Omental fat pad (tissue), 4 donors: ENCODE measurements at places on chromosomes 5 and 9.

GRCh38 chr5:150274811-150275210 lies 14.8 kb downstream of the CAMK2A start:
- DNase-seq, result no peak

GRCh38 chr5:150762211-150762610 lies 3.4 kb upstream of the DCTN4 start:
- no peak for DNase-seq

GRCh38 chr9:82130331-82131042 lies 141.9 kb downstream of the SPATA31D1 start:
- no peak for DNase-seq

DNA sequence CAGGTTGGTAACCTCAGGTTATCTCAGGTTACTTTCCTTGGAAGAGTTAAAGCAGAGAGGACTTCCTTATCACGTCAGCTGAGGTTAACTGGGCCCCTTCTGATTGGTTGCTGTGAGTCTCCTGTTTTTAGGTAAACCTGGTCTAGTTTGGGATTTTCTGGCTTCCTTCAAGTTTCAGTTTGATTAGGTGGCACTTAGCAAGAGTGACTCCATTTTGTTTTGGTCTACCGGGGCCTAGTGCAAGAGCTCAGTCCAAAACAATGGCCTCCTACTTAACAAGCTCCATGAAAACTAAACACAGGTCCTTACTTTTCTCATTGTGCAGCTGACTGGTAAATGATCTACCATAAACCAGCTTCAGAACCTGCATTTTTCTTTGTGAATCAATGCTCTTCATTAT lies 67.2 kb upstream of the GOLM1 start:
- DNase-seq, result no peak

GRCh38 chr5:67487862-67488261 lies 291.3 kb upstream of the CD180 start:
- DNase-seq, result no peak

GRCh38 chr5:180463216-180463900 lies 30.8 kb upstream of the CNOT6 start:
- no peak for DNase-seq

DNA sequence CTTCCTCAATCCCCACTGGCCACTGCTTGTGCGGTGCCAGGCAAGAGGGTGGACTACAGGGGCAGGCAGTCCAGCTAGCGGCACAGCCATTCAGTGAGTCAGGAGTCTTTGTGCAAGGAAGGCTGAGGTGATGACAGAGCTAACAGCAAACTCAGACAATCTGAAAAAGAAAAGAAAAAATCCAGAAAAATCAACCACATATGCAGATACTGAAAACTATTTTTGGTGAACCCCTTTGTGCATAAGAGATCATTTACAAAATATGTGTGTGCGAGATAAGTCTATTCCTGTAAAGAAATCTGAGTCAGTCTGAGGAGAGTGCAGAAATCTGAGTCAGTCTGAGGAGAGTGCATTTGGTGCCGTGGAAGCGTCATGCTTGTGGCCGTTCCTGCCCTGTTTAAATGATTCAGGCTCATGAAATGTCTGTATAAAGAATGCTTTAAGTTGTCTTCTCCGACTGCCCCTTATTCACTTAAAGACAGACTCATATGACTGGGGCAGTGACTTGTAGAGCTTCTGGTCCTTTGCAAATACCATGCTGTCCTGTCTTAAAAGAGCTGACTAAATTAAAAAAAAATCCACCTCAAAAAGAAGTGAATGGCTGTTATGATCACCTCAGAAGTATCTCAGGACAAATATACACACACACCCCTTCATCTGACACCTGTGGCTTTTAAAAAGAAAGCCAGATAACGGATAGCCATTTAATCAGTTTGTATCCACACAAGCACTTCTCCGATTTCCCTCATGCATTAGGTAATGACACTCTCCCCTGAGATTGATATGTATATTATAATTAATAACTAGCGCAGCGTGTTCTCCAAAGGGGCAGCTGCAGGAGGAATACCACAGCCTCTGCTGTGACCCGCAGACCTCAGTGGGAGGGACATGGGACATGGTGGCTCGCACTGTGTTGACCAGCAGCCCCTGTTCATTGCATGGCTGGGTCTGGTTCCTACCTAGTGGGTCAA lies 47.3 kb downstream of the TRIO start:
- no peak for DNase-seq

GRCh38 chr5:80054682-80055081 lies 19.5 kb downstream of the THBS4 start:
- DNase-seq, result no peak

GRCh38 chr9:126406075-126406667 lies 79.5 kb downstream of the MVB12B start:
- DNase-seq, result no peak

DNA sequence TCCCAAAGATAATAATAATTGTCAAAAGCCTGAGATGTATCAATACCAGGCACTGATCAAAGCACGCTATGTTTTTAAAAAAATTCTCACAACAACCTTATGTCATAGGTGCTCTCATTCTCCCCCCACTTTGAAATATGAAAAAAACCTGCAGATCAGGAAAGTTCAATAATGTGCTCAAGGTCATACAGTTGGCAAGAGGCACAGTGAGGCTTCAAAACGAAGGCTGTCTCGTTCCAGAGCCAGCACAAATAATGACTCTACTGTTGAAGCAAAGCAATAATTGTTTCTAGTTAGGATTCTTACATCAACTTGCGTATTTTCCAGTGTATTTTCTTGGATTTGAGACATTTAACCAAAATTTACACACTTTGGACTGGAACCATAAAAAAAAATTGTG lies 88.3 kb downstream of the RAB3C start:
- no peak for DNase-seq

DNA sequence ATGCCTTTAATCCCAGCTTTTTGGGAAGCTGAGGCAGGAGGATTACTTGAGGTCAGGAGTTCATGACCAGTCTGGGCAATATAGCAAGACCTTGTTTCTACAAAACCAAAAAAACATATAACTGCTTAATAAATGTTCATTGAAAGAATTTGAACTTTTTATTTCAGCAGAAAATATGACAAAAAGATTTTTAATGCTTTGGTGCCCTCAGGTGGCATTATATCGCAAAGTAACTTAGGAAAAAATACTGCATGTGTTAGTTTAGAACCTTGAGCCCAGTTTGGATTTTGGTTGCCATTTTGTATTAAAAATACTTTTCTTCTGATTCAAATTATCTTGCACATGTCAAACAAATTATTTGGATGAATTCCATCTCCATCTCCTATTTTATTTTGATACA lies 103.2 kb downstream of the GPBP1 start:
- DNase-seq, result no peak

DNA sequence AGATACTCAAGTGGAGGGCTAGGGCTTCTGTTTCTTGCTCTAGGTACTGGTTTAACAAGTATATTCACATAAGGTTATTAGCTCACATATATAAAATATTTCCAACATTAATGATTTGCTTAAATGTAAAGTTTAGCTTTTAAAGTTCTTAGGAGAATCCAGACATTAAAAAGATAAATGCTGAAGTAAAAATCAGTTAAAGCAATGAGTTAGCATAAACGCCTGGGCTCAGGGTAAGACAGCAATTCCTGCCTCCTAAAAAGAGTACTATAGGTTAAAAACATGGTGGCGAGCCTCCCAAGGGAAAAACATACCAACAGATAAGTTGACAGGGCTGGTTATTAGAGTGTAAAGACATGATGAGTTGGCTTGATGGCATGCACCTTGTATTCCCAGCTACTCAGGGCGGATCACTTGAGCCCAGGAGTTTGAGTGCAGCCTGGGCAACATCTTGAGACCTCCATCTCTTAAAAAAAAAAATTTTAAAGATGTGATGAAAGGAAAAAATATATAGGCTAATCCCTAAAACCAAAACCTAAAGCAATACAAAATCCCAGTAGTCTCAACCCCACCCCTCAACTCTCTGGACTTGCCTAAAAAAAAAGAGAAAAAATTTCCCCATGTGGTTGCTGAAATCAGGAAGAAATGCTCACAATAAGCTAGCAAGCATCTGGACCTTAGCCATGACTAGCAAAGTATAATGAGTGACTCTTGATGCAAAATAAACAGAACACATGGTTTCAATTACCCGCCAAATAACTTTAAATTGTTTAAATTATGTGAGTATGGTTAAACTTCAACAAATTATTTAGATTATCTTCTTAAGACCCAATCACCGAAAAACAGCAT lies 3.6 kb downstream of the GOLPH3 start:
- no peak for DNase-seq

GRCh38 chr9:84990416-84990815 lies 320.9 kb downstream of the NTRK2 start:
- DNase-seq, result no peak

GRCh38 chr9:134670042-134670525 lies 28.5 kb downstream of the COL5A1 start:
- no peak for DNase-seq

GRCh38 chr5:119218830-119219782 lies 136.7 kb upstream of the TNFAIP8 start:
- no peak for DNase-seq

DNA sequence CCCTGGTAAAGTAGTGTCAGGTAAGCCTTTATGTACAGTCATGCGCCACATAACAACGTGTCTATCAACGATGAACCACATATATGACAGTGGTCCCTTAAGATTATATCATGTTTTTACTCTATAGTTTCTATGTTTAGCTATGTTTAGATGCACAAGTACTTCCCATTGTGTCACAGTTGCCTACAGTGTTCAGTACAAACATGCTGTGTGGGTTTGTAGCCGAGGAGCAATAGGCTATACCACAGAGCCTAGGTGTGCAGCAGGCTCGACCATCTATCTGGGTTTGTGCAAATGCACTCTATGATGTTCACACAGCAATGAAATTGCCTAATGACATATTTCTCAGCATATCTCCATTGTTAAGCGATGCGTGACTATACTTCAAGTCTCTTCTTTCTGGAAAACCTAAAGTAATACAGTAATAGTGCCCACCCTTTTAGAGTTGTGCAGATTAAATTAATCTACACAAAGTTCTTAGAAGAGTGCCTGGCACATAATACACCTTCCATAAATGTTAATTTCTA lies 295.9 kb downstream of the ARHGAP26 start:
- DNase-seq, result no peak

DNA sequence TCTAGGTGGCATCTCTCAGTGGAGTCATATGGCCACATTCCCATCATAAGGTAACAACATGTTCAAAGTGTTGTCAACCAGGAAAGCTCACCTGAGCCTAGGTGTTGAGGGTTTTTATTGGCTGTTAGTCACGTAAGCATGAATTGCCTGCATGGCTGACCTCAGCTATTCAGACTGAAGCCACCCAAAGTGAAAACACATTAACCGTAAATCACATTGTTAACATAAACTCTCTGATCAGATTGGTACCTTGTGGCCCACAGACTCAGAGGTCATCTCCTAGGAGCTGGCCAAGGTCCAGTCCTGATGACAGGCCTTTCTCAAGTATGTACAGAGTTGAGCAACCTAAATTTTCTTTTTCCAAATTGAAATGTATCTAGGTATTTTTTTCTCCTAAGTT lies 26.7 kb downstream of the SRFBP1 start:
- no peak for DNase-seq

GRCh38 chr5:82698026-82698425 lies 379.2 kb downstream of the TMEM167A start:
- DNase-seq, result no peak

GRCh38 chr5:76790632-76791290 lies 28.1 kb upstream of the F2RL1 start:
- DNase-seq, result no peak

GRCh38 chr5:148810823-148811222 lies 15.6 kb upstream of the ADRB2 start:
- no peak for DNase-seq

GRCh38 chr9:28616310-28616709 lies 1043.0 kb upstream of the C9orf72 start:
- no peak for DNase-seq

- DNase-seq, result no peak
Measured at GRCh38 chr5:136062366-136063274, 33.8 kb downstream of the TGFBI start.

DNA sequence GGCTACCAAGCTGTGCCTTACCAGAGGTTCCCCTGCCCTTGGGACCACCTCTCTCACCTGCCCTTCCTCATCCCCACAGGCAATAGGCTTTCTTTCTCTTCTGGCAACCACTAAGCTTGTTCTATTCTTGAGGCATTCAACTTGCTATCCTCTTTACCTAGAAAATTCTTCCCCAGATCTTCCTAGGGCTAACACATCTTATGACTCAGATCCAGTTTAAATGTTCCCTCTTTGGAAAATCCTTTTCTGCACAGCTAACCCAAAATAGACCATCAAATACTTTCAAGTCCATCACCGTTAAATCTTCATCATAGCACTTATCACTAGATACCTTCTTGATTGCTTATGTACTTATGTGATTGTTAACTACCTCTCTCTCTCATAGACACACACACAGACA lies 93.7 kb downstream of the ENC1 start:
- DNase-seq, result no peak

DNA sequence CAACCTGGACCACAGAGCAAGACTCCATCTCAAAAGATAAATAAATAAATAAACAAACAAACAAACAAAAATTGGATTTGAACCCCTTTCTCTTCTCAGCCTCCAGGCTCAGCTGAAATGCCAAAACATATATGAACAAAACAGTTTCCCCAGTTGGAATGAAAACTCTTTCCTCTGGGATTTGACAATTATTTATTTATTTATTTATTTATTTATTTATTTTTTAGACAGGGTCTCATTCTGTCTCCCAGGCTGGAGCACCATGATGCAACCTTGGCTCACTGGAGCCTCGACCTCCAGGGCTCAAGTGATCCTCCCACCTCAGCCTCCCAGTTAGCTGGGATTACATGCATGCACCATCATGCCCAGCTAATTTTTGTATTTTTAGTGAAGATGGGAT lies 6.0 kb upstream of the STXBP1 start:
- no peak for DNase-seq

- DNase-seq, result no peak
Measured at GRCh38 chr5:127229185-127229889, 61.3 kb upstream of the MEGF10 start.

DNA sequence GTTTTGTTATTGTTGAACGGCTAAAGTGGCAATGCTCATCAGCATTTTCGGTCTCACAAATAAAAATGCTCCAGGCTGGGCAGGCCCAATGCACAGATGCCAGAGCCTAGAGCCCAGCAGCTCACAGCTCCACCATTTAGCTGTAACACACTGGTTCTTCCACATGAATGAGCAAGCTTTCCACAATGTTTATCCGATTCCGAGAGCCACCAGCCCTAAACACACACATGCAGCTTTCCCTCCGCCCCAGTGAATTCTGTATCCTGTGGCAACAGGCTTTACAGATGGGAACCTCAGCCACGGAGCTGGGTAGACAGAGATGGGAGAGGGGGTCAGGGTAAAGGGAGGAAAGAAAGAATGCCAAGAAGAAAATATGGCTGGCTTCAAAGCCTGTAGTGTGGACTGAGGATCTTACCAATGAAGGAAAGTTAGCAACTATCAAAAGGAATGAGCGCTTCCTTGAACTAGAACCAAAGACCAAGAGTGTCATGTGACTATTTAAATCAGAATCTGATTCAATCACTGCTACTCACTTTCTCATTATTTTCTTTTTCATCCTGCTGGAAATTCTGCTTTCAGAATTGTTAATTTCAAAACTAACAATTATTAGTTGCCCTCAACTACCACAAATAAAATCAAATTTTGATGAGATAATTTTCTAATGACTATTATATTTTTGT lies 77.1 kb downstream of the MRPS27 start:
- no peak for DNase-seq

GRCh38 chr5:51201024-51201423 lies 182.2 kb upstream of the ISL1 start:
- DNase-seq, result no peak

GRCh38 chr9:72294936-72295335 lies 70.1 kb downstream of the ZFAND5 start:
- DNase-seq, result no peak

GRCh38 chr5:60382716-60383115 lies 317.2 kb downstream of the DEPDC1B start:
- DNase-seq, result no peak

- DNase-seq, result no peak
Measured at GRCh38 chr9:108486831-108487230, 369.0 kb downstream of the ACTL7B start.
